ENCODE measurements at places on chromosomes 3 and 15. TPM values are rescaled to one million over a fixed set of nuclear protein-coding genes. Genes with fewer than 3 reads are reported as not detected.

PROK2 gene
- not detected for total RNA-seq

MNS1 gene
- 2.4 TPM for total RNA-seq

GRM2 gene
- 0.11 TPM for total RNA-seq

SEC11A gene
- total RNA-seq, result 178 TPM

CCDC33 gene
- not detected for total RNA-seq

ARPIN gene
- 5.6 TPM for total RNA-seq

LRRC49 gene
- total RNA-seq, result 4.0 TPM

ALDH1L1 gene
- not detected for total RNA-seq

LYZL4 gene
- total RNA-seq, result not detected

ITIH1 gene
- total RNA-seq, result not detected

A4GNT gene
- total RNA-seq, result not detected

BOC gene
- total RNA-seq, result 10.7 TPM

DNAJC19 gene
- total RNA-seq, result 29.5 TPM

ADAMTS7 gene
- 36.4 TPM for total RNA-seq

GRAMD2A gene
- total RNA-seq, result not detected

OXTR gene
- 5.1 TPM for total RNA-seq

TNFAIP8L3 gene
- 30.9 TPM for total RNA-seq

RBP2 gene
- 0.78 TPM for total RNA-seq

ZNF80 gene
- total RNA-seq, result not detected

ZNF639 gene
- 55.2 TPM for total RNA-seq

MKRN2OS gene
- total RNA-seq, result not detected

SAMD7 gene
- total RNA-seq, result not detected

CCDC14 gene
- total RNA-seq, result 36.8 TPM

TGM4 gene
- not detected for total RNA-seq

ACTL6A gene
- 29.6 TPM for total RNA-seq

IDH3A gene
- 122 TPM for total RNA-seq

MYO9A gene
- total RNA-seq, result 22.1 TPM

SMCO1 gene
- not detected for total RNA-seq

TMEM41A gene
- 22.5 TPM for total RNA-seq

FBXW12 gene
- not detected for total RNA-seq

ALDH1A2 gene
- 2.9 TPM for total RNA-seq

SLC12A1 gene
- not detected for total RNA-seq

P2RY14 gene
- not detected for total RNA-seq

FANCD2OS gene
- not detected for total RNA-seq

FEZF2 gene
- total RNA-seq, result not detected

CLN6 gene
- total RNA-seq, result 16.0 TPM

CHRNA7 gene
- total RNA-seq, result 0.16 TPM

HDC gene
- not detected for total RNA-seq

SLC28A1 gene
- total RNA-seq, result not detected

STARD5 gene
- total RNA-seq, result 4.0 TPM

HGD gene
- total RNA-seq, result not detected

BNC1 gene
- 5.1 TPM for total RNA-seq

WDR72 gene
- total RNA-seq, result not detected

ARHGEF3 gene
- total RNA-seq, result 18.7 TPM

CD200 gene
- 0.13 TPM for total RNA-seq

SLC6A20 gene
- total RNA-seq, result not detected

COL6A5 gene
- not detected for total RNA-seq

QARS1 gene
- total RNA-seq, result 190 TPM

GOLGA6B gene
- 0.21 TPM for total RNA-seq

CCR8 gene
- total RNA-seq, result not detected

BCHE gene
- total RNA-seq, result 0.05 TPM

PRTG gene
- 1.7 TPM for total RNA-seq

RAD18 gene
- 17.4 TPM for total RNA-seq

CKMT1A gene
- not detected for total RNA-seq

Data from myocyte (in vitro differentiated cells).